T-cell (primary cell): ENCODE measurements at places on chromosomes 4 and X. TPM values are rescaled to one million over a fixed set of nuclear protein-coding genes. Genes with fewer than 3 reads are reported as not detected.

GRCh38 chr4:161206528-161207080 is 957.2 kb downstream of the FSTL5 start:
- H3K4me3 ChIP-seq: no peak overlapping the region
- no peaks in the 10 kb centered on the region for H3K4me1 ChIP-seq
- no peak overlapping the region for H3K27ac ChIP-seq
- H3K27me3 ChIP-seq: no peaks in the 10 kb centered on the region

GRCh38 chr4:102061133-102061532 is 270.6 kb downstream of the BANK1 start:
- no peak for DNase-seq
- no peak overlapping the region for H3K27ac ChIP-seq
- no peaks in the 10 kb centered on the region for H3K4me1 ChIP-seq
- no peaks in the 10 kb centered on the region for H3K36me3 ChIP-seq
- no peaks in the 10 kb centered on the region for H3K27me3 ChIP-seq
- no peak overlapping the region for H3K4me3 ChIP-seq

DNA sequence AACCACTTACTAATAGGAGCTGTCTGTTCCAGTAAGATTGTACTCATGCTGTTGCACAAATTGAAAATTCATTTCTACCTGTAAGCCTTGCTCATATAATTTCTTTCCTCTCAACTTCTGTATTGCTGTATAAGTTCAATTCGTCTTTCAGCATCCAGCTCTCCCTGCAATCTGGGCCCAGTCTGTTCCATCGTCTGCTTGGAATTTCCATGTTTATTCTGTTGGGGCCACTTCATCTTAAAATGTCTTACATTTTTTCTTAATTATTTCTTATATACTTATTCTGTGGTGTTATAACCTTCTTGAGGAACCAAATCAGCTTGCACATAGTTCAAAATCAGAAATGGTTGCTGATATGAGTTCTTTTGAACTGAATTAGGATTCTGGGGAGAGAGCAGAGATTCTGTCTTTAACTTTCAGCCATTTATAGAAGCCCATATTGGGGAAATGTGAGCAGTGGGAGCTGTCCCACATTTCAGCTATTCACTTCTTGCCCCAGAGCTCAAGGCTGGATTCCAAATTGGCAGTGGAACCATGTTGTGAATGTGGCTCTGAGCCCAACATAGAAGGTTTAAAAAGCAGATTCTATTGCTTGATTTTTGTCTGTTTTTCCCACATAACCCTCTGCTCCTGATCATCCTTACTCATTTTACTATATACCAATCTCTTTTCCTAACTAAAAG is 291.9 kb downstream of the BMPR1B start:
- H3K4me3 ChIP-seq: no peak overlapping the region
- no peak overlapping the region for H3K27ac ChIP-seq
- DNase-seq: no peak
- no peaks in the 10 kb centered on the region for H3K4me1 ChIP-seq
- no peaks in the 10 kb centered on the region for H3K27me3 ChIP-seq

GRCh38 chrX:11881485-11882170 is 123.6 kb downstream of the MSL3 start:
- H3K36me3 ChIP-seq: no peaks in the 10 kb centered on the region
- no peak for DNase-seq
- no peaks in the 10 kb centered on the region for H3K27me3 ChIP-seq
- H3K4me3 ChIP-seq: no peak overlapping the region
- H3K4me1 ChIP-seq: no peaks in the 10 kb centered on the region

The ANKRD50 gene
- 0.30 TPM for total RNA-seq

The ZNF711 gene
- total RNA-seq: 5.3 TPM

DNA sequence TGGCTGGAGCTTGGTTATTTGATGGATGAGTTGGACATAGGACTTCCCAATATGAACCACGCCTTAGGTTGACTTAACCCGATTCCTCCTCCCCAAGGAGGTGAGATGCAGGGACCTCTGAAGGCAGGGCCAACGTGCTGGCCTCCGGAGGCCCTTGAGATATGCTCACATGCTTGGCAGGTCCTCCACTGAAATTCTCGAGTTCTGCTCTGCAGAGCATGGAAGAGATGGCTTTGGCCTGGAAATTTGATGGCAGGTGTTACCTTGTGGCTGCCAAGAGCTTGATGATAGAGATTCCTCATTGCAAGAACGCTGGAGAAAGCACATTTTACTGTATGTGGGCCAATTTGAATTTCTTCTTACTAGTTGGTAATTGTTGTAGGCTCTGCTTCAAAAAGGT is 117.4 kb upstream of the LIMCH1 start:
- H3K36me3 ChIP-seq: no peaks in the 10 kb centered on the region
- H3K27ac ChIP-seq: no peak overlapping the region
- no peaks in the 10 kb centered on the region for H3K27me3 ChIP-seq
- no peak for DNase-seq

GRCh38 chr4:168677063-168677462 is 180.2 kb downstream of the PALLD start:
- DNase-seq: no peak
- peaks cover 11% of the 10 kb centered on the region for H3K27me3 ChIP-seq
- no peak overlapping the region for H3K27ac ChIP-seq
- no peaks in the 10 kb centered on the region for H3K4me1 ChIP-seq
- no peak overlapping the region for H3K4me3 ChIP-seq

The SPANXD gene
- total RNA-seq: not detected

The STEEP1 gene
- 19.4 TPM for total RNA-seq

The AMELX gene
- not detected for total RNA-seq

The ADH6 gene
- total RNA-seq: 0.16 TPM

The QRFPR gene
- not detected for total RNA-seq

- H3K36me3 ChIP-seq: no peaks in the 10 kb centered on the region
- no peak for DNase-seq
- no peak overlapping the region for H3K27ac ChIP-seq
Measured at GRCh38 chr4:85514117-85514516, 39.2 kb downstream of the ARHGAP24 start.

The TASL gene
- 1.8 TPM for total RNA-seq

DNA sequence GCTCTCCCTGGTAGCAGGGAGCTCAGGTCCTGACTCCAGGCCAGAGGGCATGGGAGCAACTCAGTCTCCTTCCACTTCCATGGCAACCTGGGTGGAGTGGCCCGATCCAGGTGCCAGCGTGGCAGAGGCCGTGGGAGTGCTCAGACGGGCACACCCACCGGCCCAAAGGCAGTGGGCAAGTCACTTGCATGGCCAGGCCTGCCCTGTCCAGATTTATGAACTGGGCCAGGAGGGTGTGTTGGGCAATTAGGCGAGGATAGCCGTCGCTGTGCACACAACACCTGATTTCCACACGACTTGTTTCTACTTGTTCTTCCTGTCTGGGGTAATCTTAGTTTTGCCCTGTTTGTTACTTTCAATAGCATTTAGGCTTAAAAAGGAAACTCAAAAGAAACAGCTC is 55.5 kb upstream of the NYX start:
- H3K36me3 ChIP-seq: no peaks in the 10 kb centered on the region
- DNase-seq: no peak
- no peak overlapping the region for H3K4me3 ChIP-seq
- H3K27ac ChIP-seq: no peak overlapping the region
- no peaks in the 10 kb centered on the region for H3K27me3 ChIP-seq
- H3K4me1 ChIP-seq: no peaks in the 10 kb centered on the region

GRCh38 chr4:117661091-117662072 is 372.9 kb upstream of the NDST3 start:
- H3K4me1 ChIP-seq: no peaks in the 10 kb centered on the region
- H3K36me3 ChIP-seq: no peaks in the 10 kb centered on the region
- no peak overlapping the region for H3K4me3 ChIP-seq
- no peak for DNase-seq
- H3K27ac ChIP-seq: no peak overlapping the region
- H3K27me3 ChIP-seq: no peaks in the 10 kb centered on the region

- H3K27ac ChIP-seq: no peak overlapping the region
- H3K27me3 ChIP-seq: peaks cover 15% of the 10 kb centered on the region
- H3K4me1 ChIP-seq: no peaks in the 10 kb centered on the region
- DNase-seq: no peak
Measured at GRCh38 chr4:143025081-143025704, 159.5 kb upstream of the USP38 start.

DNA sequence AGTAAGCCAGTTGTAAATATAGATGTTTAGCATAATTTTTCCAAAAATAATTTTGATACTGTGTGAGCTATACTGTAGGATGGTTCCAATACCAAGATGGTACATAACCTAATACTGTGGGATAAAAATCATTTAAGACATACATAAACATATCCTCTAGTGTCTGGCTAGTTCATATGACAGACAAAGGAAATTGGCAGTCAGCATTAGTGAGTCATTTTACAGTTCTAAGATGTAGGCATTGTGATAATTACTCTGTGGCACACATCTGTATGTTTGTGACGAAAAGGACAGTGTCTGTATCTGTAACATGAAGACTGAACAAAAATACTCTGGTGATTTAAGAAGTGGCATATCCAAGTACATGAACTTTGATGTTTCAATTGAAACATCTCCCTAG is 49.6 kb downstream of the UGT2A2 start:
- no peak overlapping the region for H3K4me3 ChIP-seq
- DNase-seq: no peak
- H3K4me1 ChIP-seq: no peaks in the 10 kb centered on the region
- no peak overlapping the region for H3K27ac ChIP-seq
- H3K27me3 ChIP-seq: no peaks in the 10 kb centered on the region
- H3K36me3 ChIP-seq: no peaks in the 10 kb centered on the region

GRCh38 chr4:133146574-133147241 is 2.4 kb upstream of the PCDH10 start:
- no peaks in the 10 kb centered on the region for H3K36me3 ChIP-seq

DNA sequence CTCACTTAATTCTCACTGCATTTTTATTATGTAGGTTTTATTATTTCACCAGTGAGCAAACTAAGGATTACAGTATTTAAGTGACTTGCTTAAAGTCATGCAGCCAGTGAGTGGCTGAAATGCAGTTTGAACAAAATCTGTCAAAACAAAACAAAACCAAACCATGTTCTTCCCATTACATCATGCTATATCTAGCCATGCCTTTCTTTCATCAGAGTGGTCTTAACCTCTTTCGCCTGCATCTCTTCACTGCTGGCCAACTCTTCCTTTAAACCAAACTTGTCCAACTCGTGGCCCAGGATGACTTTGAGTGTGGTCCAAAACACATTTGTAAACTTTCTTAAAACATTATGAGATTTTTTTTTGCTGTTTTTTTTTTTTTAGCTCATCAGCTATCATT is 223.2 kb downstream of the PCDH7 start:
- DNase-seq: no peak
- H3K36me3 ChIP-seq: no peaks in the 10 kb centered on the region
- H3K27ac ChIP-seq: no peak overlapping the region
- no peaks in the 10 kb centered on the region for H3K27me3 ChIP-seq
- no peak overlapping the region for H3K4me3 ChIP-seq

DNA sequence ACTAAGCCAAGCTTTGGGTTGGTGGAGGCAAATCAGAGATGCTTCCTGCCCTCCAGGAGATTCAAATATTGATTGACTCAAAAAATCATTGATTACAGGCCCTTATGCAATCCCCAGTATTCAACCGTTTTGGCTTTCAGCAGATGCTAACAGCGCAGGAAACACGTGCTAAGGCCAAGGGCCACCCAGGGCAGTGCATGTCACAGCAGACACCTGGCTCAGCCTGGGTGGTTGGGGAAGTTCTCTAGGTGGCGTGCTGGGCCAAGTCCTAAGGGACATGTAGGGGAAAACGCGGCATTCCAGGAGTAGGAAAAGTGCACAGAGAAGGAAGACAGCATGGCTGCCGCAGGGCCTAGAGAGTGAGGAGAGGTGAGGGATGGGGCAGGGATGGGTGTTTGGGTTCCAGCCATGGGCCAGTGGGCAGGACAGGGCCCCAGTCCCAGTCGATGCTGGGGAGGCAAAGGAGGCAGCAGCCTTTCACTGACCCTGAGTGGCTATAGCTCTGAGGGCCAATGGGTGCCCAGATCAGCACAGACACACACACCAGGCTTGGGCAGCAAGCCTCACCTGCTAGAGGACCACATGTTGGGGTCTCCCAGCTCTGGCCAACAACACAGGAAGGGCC is 239.1 kb downstream of the EVC2 start:
- no peak overlapping the region for H3K4me3 ChIP-seq
- no peaks in the 10 kb centered on the region for H3K27me3 ChIP-seq
- DNase-seq: no peak
- H3K4me1 ChIP-seq: no peaks in the 10 kb centered on the region

DNA sequence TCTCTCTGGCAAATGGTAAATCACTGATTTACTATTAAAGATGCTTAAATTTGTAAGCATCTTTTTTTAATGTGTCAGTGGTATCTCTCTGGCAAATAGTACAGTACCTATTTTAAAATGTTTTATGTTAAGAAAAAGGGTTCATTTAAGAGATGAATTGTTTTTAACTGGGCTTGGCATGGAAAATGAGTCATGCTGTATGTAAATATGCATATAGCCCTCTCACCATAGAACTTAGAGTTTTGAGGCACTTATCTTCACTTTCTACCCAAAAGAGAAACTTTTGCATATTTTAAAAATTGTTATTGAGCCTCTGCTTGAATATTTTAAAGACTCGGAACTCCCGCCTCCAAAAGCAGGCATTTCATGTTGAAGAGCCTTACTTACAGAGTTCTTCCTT is 37.9 kb downstream of the KLHL34 start:
- H3K27ac ChIP-seq: no peak overlapping the region
- DNase-seq: no peak
- H3K27me3 ChIP-seq: no peaks in the 10 kb centered on the region
- no peaks in the 10 kb centered on the region for H3K36me3 ChIP-seq

The P2RY4 gene
- total RNA-seq: 0.32 TPM

- no peaks in the 10 kb centered on the region for H3K36me3 ChIP-seq
- no peak overlapping the region for H3K4me3 ChIP-seq
- H3K27ac ChIP-seq: no peak overlapping the region
- no peak for DNase-seq
Measured at GRCh38 chrX:24759786-24760185, 66.1 kb downstream of the POLA1 start.

The EXOC1L gene
- not detected for total RNA-seq

GRCh38 chrX:102863735-102864134 is 73.3 kb upstream of the RAB40AL start:
- H3K27me3 ChIP-seq: no peaks in the 10 kb centered on the region
- DNase-seq: peak; percentile 79
- no peaks in the 10 kb centered on the region for H3K36me3 ChIP-seq

- H3K4me1 ChIP-seq: peaks cover 2% of the 10 kb centered on the region
- no peak overlapping the region for H3K27ac ChIP-seq
- no peak for DNase-seq
- no peak overlapping the region for H3K4me3 ChIP-seq
Measured at GRCh38 chrX:13059637-13060499, 15.4 kb upstream of the FAM9C start.

GRCh38 chr4:70277121-70277520 is 34.7 kb downstream of the CSN3 start:
- no peak overlapping the region for H3K4me3 ChIP-seq
- H3K27me3 ChIP-seq: no peaks in the 10 kb centered on the region
- H3K27ac ChIP-seq: no peak overlapping the region
- no peak for DNase-seq
- no peaks in the 10 kb centered on the region for H3K36me3 ChIP-seq

The GAGE2A gene
- not detected for total RNA-seq

The LRP2BP gene
- 0.58 TPM for total RNA-seq

The ETDB gene
- not detected for total RNA-seq

The SHROOM2 gene
- 0.06 TPM for total RNA-seq
